Posterior vena cava (tissue), 2 donors: ENCODE measurements at places on chromosomes 7 and 10. TPM values are rescaled to one million over a fixed set of nuclear protein-coding genes. Genes with fewer than 3 reads are reported as not detected.

FAM13C gene
- total RNA-seq = 18.7 TPM

LOXL4 gene
- 7.6 TPM for total RNA-seq

VENTX gene
- total RNA-seq = 3.5 TPM

CUZD1 gene
- 0.48 TPM for total RNA-seq

CCDC126 gene
- 11.3 TPM for total RNA-seq

C10orf143 gene
- 3.1 TPM for total RNA-seq

PLEKHS1 gene
- not detected for total RNA-seq

CPA1 gene
- total RNA-seq = 6.7 TPM

AGR2 gene
- total RNA-seq = not detected

- no peak for DNase-seq
These were observed 68.0 kb downstream of the PIP4K2A start for GRCh38 chr10:22646388-22646853.

DNA sequence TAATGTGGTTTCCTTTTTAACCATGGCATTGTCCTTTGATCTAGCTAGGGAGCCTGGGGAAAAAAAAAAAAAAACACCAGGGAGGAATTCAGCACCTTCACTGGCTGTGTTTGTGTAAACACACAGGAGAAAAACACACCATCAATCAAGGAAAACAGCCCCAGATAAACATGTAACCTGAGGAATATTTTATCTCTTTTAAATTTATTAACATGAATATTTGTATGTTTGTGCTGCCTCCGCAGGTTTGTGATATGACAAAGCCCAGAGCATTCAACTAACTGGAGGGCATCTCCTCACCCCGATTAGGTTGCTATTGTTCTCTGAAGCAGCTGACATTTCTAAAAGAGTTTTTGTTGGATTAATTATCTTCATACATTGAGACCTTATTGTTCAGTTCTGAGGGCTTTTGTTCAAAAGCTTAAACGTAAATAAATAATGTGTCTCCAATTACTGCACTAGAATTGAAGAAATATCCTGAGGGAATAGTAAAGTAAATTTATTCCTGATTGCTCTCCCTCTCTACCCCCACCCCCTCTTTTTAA, 89.4 kb upstream of the SEMA3E start:
- DNase-seq = no peak

GRCh38 chr7:139680676-139681462, 96.9 kb downstream of the HIPK2 start:
- peak; percentile 86 for DNase-seq

GRCh38 chr7:139340808-139341057, 404 bp upstream of the FMC1 start:
- DNase-seq = peak; percentile 93

GRCh38 chr10:17443707-17444387, 10.5 kb downstream of the ST8SIA6 start:
- no peak for DNase-seq

DNA sequence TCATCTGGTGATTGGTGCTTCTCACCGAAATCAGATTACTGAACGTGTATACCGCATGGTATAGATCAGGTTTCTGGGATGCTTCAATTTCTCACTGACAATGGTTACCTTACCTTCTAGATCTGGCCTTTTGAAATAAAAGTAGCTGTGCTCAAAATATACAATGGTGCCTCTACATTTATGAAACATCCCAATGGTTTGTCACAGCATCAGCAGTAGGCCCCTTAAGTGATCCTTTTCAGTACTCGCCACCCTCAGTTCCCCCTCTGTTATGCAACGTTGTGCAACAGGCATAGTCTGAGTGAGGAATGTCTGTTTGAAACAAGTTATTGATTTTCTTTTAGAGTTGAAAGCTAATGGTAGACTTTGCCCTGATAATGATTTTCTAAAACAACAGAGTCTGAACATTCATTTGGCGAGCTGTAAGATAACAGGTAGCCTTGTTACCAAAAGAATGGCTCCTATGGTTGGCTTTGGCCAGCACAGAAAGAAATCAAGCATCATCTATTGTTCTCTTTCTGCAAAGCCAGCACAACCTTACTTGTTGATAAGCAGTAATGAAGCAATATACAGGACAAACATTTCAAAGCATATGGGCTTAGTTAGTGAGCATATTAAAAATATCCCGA, 693.9 kb downstream of the PARD3 start:
- no peak for DNase-seq

DNA sequence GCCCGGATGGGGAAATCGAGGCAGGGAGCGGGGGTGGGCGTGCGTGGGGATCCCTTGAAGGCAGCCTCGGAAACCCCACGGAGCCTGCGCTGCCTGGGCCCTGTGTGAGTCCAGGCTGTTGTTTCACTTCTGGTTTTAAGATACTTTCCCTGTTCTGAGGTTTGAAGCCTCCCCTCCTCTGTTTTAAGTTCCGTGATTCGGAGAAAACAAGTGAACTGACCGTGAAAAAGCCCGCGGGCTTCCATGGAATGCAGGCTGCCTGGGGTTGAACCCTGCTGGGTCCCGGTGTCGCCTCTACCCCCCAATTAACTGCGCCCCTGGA, 401 bp downstream of the LRRC27 start:
- DNase-seq = no peak

DNA sequence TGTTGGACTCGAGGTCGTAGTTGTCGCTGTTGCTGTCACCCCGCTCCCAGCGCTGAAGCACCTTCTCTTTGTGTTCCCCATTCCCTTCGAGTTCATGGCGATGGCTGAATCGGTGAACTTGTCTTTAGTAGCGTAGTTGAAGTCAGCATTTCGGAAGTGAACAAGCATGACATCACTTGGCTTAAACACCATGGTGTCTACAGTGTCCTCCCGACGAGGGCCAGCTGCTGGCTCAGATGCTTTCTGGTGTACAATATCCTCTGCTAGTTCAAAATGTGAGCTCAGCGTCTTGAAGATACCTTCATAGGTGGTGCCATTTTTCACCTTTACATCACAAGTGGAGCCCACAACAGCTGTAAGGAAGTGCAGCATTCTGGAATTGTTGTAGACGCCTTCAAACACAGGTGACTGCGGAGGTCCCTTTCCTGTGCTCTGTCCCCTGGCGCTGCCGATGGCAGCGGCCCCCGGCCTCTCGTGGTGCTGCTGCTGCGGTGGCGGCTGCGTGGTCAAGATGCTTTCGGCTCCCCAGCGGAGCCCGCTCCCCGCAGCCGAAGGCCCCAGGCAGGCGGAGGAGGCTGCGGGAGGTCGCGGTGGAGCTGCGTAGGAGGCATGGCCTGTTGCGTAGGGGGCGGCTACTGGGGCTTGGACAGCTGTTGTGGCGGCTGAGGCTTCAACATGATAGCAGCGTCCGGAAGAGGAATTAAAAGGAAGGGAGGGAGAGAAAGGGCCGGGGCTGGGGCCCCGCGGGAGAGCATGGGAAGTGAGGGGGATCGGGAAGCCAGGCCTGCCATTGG, 59.3 kb downstream of the ANKMY2 start:
- DNase-seq = no peak

- DNase-seq = peak; percentile 46
These were observed 6.8 kb downstream of the MYO1G start for GRCh38 chr7:44971902-44972441.

- DNase-seq = no peak
These were observed 41.4 kb downstream of the NUDCD3 start for GRCh38 chr7:44448922-44449583.

DNA sequence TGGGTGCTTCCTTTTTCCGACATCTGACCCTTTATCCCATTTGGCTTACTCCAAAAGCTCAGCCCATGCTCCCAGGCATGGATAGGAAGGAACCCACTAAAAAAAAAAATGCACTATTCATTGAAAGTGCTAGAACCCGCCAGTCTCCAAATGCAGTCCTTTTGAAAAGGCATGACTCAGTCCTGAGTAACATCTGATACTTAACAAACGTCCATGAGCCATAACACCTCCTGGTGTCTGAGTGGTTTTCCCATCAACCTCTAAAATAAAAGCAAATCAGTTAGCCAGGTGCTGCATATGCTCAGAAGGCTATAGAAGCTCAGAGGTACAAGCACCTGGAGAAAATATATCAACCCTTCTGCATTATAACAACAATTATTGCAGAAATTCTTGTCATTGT, 45.0 kb upstream of the CACUL1 start:
- no peak for DNase-seq

DNA sequence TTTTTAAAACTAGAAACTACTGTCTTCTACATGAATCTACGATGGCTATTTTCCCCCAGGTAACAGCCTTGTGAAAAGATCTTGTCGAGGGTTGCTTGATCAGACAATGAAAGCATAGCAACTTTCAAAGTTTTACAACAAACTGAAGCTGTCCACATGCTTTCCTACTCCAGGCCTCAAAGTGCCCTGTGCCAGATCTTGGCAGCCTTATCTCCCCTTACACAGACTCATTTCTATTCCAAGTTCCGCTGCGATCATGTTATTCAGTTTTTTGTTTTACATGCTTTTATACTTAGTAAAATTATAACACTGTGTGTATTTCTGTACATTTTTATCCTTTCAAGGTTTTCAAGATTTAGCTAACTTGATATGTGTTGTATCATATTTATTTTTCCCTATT, 661.7 kb upstream of the SORCS1 start:
- DNase-seq = no peak

DNA sequence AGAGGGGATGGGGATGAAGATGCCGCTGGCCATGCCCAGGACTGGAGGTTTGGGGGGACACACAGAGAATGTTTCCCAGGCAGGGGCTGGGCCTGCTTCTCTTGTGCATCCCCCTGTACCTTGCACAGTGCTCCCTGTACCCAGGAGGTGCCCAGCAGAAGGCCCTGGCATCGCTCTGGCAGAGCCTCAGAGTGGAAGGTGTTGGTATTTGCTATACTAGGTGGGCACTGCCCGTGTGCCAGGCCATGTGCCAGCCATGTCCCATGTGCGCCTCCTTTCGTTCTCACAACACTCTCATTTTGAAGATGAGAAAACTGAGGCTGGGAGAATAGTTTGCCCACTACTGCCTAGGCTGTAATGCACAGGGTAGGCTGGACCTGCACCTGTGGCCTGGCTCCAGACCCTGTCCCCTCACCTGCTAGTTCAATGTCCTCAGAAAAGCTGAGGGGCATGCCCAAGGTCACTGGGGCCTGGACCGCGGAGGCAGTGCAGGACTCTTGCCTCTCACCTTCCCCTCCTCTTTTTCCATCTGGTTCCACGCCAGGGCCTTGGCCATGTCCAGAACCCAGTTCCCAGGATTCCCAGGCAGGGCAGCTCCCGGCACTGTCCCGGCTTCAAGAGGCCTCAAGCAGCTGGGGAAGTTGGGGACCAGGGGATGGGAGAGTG, 64.7 kb downstream of the GOLGA7B start:
- DNase-seq = no peak

DNA sequence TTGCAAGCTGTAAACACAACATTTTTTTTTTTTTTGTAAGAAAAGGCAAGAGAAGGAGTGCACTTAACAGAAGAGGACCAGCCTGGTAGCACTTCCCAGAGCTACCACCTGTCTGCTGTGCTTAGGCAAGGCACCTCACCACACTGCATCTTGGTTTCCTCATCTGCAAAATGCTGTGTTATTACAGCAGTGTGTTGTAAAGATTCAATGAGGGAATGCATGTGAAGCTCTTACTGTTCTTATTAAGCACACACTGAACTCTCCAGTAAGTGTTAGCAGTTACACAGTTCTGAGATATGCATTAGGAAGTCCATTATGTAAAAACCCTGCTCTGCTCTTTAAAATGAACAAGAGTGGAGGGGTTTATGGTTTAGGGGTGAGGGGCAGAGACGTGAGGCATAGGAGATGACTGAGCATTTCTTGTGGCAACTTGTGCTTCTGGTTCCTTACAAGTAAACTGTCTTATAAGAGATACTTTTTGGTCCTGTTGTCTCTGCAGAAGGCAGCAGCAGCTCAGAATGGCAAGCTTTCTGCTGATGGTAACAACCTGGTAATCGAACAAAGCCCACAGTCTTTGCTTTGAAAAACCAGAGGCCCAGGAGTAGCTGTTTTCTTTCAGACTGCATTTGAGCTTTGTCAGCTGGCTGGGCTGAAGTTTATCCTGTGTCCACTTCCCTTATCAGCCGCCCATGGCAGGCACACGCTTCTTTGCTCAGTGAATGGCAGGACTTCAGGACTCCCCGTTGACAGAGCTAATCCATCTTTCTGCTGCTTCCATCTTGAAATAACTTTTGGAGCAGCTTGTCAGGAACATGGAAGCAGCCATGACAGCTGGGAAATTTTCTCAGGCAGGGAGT, 98.8 kb upstream of the BMPER start:
- no peak for DNase-seq

- DNase-seq = peak; percentile 61
These were observed 36.3 kb downstream of the ELFN1 start for GRCh38 chr7:1706381-1706720.

GRCh38 chr10:43863859-43864591, 215.3 kb upstream of the ZNF32 start:
- peak; percentile 82 for DNase-seq

DNA sequence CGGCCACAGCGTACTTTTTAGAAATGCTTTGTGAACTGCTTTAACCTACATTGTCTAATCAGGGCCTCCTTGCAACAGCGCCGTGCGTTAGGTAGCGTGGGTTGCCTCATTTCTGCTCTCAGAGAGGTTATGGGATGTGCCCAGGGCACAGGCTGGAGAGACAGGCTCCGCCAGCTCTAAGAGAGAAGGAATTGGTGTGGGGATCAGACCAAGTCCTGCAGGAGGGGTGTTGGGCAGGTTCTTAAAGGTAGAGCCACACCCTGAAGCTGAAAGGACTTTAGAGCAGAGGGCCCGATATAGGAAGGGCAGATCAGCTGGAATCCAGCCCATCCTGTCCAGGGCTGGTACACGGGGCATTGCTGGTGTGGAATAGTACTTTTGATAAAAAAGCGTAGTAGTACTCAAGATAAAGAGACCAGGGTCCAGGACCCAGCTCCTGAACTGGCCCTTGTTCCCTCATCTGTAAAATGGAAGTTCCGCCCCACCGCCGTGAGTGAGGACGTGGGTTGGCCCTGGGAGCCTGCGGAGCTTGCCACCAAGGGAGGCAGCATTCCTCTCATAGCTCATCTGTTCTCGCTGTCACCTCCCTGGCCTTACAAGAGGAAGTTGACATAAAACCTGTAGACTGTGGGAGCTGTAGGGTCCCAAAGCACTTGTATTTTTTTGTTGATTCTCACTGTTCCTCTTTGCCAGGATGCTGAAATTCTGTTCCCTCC, 37.2 kb downstream of the TMEM120A start:
- no peak for DNase-seq

DNA sequence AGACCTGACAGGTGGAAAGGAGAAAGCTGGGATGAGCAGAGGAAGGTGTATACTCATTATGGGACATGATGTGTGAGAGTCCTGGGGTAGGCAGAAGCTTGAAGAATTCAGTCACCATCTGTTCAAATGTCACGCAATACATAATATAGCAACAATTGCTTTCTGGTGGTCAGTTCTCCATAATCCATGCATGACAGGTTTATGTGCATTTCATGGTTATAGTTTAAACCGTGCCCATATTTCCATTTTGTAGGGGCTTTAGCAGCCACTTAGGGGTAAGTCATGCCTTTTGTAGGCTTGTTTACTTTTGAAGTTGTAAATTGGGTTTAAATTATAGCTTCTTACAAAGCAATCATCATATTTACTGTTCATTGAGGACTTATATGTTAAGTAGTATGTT, 158.8 kb downstream of the NXPH1 start:
- no peak for DNase-seq

- DNase-seq = no peak
These were observed 1.3 kb upstream of the HOXA5 start for GRCh38 chr7:27144781-27145164.
